Activated CD4-positive, alpha-beta T cell treated with anti-CD3 and anti-CD28 coated beads, Interleukin-2, amount 50 U/mL, for 1 hour (primary cell): ENCODE measurements at places on chromosomes 5 and 9.

- no peak for DNase-seq
These were observed 17.8 kb upstream of the LRRC70 start for GRCh38 chr5:62560786-62561185.

- DNase-seq = no peak
These were observed 128.3 kb downstream of the ZCCHC7 start for GRCh38 chr9:37248651-37249163.

DNA sequence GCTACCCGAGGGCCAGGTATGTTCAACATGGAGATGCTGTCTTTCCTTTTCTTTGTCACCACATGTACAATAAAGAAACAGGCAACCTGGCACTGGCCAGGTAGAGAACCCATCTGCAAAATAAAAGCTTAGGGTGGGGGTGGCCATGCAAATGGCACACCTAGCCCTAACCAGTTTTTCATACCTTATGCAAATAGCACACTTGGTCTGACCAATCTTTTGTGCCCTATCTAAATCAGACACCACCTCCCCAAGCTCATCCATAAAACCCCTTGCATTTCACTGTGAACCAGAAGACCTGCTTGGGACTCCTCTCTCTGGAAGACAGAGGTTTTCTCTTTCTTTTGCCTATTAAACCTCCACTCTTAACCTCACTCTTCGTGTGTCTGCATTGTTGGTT is 33.9 kb downstream of the JAKMIP2 start:
- DNase-seq = no peak

GRCh38 chr5:102866237-102866600 is 111.1 kb downstream of the PAM start:
- DNase-seq = no peak

GRCh38 chr5:87560528-87560927 is 147.8 kb upstream of the CCNH start:
- DNase-seq = no peak

- DNase-seq = no peak
These were observed 111.1 kb upstream of the LMX1B start for GRCh38 chr9:126502417-126503332.

DNA sequence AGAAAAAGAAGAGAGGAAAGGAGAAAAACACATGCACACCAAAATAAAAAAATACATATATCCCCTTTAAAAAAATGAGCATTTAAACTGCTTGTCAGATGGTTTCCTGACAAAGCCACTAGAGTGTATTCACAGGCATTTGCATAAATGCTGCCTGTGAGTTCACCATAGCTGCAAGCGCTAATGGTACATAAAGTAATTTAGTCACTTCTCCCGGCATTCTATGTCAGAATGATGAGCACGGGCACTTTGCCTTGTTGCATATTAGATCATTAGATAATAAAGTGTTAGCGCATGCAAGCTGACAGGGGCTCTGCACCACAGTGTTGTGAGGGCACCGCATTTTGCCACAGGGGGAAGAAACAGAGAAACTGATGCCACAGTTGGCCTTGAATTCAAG is 280.6 kb downstream of the EBF1 start:
- no peak for DNase-seq

GRCh38 chr9:3698531-3698930 is 172.7 kb upstream of the RFX3 start:
- no peak for DNase-seq

- DNase-seq = no peak
These were observed 95.4 kb downstream of the HTR4 start for GRCh38 chr5:148558892-148559291.

GRCh38 chr5:65326922-65327321 is 154.8 kb downstream of the ADAMTS6 start:
- no peak for DNase-seq

- DNase-seq = no peak
These were observed 37.1 kb downstream of the PLPP1 start for GRCh38 chr5:55497712-55498111.

- peak; percentile 43 for DNase-seq
These were observed 235.7 kb downstream of the HSPA4 start for GRCh38 chr5:133287500-133287899.

DNA sequence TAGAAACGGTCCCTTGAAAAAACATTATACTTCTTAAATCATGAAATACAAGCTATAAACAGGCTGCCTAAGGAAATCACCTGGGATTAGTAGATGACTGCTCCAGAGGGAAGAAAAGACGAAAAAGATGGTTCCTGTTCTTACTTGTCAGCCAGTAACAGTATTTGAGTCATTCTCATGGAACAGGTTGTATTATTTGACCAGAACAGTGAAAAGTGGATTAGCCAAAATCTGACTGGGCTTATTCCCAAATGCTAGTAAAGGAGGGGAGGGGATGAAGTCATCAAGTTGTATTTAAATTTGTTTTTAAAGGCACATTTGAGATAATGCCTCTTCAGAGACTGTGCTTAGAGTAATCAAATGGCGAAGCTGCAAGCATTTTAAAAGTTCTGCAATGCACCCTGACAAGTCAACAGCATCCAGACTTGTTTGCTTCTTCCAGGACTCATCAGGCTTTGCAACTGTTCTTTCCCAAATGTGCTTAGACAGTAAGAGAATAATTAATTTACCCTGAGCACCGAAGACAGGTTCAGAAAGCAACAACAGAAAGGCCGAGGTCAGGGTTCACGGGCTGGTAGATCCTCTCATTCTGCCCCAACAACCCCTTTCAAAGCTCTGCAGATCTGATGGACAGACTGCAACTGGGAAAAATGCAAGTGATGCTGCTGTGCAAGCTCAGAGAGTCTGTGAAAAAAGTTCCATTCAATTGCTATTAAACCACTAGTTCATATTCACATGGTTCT is 800.6 kb downstream of the KCTD16 start:
- no peak for DNase-seq

- no peak for DNase-seq
These were observed 149.6 kb downstream of the DROSHA start for GRCh38 chr5:31382051-31382878.

GRCh38 chr5:126720369-126720768 is 56.6 kb upstream of the LMNB1 start:
- DNase-seq = no peak

DNA sequence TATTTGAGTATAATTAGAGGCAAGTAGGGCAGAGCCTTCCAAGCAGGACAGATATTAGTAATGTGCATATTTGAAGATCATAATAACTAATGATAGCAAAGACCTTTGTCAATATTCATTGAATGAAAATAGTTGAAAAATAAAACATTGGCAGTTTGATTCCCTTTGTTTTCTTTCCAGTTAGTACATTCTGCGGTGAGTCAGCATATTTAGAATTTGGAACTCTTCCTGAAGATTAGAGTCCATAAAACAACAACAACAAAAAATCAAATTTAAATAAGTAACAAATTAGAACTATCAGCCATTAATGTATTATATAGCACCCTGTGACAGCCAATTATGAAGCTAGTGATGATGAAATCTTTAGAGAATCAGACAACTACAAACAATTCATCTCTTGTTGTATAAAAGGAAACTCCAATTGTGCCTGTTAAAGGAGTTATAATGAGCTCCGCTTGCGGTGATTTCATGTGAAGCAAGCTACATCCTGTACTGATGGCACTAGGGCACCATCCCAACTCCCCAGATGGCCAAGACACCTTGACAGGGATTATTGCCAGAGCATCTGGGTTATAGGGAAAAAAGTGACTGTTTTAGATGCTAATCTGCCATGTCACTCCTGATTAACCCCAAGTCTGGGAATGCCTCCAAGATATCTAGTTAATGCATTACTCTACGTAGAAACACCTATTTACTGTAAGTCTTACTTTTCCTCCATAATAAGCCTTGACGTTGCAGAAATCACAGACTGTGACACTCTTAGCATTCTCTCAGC is 6.8 kb downstream of the IFNA8 start:
- DNase-seq = no peak

GRCh38 chr5:115160975-115161475 is 8.7 kb downstream of the TRIM36 start:
- DNase-seq = no peak

DNA sequence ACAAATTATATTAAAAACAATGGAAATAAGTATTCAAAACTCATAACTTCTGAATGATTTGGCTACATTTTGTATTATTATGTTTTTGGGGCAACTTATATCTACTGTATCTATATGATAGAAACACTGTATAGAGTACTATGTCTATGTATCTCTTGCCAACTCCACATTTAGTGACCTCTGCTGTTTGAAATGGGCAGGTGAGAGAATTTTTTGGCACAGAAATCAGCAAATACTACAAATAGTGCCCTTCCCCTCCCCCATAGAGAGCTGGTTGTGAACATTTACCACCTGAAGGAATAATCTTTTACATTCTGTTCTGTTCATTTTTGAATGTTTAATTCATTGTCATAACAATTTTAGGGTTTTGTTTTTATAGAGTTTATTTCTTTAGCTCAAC is 545.3 kb downstream of the PDE4D start:
- DNase-seq = no peak

GRCh38 chr9:123201083-123201482 is 67.3 kb downstream of the STRBP start:
- no peak for DNase-seq

- DNase-seq = no peak
These were observed 764.0 kb upstream of the EDIL3 start for GRCh38 chr5:85148701-85149100.

GRCh38 chr5:33336891-33337636 is 103.7 kb upstream of the TARS1 start:
- DNase-seq = no peak

- no peak for DNase-seq
These were observed 82.7 kb upstream of the CTSL start for GRCh38 chr9:87643107-87643650.

DNA sequence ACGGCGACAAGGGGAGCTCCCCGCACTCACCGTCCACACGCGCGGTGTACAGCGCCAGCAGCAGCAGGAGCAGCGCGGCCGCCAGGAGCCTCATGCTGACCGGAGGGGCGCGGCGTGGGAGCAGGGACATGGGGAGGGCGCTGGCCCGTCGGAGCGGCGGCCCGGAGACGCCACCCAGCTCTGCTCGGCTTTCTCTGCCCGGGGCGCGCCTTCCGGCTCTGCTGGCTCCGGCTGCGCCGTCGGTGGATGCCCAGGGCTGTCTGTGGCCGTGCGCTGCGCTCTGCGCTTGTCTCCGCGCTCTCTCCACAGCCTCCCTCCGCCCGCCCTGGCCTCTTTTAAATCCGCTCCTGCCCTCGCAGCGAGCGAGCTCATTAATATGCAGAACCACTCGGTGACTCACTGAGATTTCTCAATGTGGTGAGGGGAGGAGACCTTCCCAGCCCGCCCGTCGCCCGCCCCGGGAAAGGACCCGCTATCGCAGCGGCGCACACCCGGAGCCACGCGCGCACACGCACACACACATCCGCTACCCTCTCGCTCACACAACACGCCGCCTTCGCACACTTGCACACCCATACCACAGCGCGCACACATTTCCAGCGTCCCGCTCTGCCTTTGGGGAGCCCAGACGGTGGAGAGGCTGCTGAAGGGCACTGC is at the start of gene CXCL14:
Gene CXCL14 (minus strand): TSS at position 307 of the 657 bp plus-strand sequence. CDS start 213 bp downstream, at position 94.
- no peak for DNase-seq

DNA sequence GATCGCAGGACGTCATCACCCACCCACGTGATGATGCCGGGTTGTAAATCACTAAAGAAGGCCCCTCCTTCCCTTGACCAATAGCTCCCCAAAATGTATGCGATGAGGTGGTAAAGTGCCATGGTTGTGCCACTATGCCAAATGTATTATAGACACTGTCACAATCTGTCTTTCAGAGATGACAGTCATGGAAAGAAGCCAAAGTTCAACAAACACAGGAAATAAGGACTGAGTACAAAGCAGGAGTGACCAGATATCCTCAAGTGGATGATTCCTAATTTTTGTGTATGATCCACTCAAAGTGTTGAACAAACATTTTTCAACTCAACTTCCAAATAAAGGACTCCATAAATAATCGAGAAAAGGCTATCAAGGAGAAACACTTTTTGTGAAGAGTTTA is 12.5 kb downstream of the GLIS3 start:
- DNase-seq = no peak

DNA sequence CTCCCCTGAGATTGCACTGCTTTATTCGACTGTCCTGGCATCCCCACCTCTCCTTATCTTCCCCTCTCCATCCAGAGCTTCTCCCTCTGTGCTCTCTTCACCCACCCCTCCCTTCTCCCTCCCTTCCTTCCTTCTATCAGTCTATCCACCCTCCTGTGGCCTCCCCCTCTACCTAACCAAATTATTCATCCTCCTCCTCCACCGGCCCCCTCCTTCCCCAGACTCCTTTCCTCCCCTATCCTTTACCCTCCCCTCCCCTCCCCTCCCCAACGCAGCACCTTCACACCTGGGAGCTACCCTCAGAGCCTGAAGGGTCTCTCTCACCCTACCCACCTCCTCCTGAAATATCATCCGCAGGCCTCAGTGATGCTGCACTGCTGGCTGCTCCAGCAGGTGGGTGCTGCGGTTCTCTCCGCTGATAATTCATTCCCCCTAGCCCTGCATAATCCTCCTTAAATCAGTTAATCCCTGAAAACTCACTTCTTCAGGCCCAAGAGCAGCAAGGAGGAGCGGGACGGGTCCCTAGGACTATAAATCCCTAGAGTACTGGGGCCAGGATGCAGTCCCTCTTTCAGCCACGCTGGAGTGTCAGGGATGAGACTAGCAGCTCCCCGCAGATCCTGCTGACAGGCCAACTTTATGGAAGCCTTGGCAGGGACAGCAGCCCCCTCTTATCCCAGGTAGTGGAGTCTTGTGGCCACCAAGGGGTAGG is 97.8 kb downstream of the PCDH1 start:
- no peak for DNase-seq

DNA sequence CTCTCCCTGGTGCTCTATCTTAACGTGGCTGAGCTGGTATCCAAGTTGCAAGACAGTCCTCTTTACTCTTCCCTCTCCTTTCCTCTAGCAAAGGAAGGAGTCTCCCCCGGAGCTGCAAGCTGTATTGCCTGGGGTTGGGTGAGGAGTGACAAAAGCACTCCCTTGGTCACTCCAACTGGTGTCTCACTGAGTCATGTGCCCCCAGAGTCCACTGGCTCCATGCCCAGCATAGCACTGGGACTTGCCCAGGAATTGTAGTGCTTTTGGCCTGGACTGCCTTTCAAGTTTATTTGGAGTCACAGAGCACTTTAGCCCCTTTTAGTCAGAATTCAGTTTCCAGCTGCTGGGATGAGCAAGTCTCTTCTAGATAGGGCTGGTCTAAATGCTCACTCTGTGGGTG is 82.6 kb upstream of the FST start:
- no peak for DNase-seq

DNA sequence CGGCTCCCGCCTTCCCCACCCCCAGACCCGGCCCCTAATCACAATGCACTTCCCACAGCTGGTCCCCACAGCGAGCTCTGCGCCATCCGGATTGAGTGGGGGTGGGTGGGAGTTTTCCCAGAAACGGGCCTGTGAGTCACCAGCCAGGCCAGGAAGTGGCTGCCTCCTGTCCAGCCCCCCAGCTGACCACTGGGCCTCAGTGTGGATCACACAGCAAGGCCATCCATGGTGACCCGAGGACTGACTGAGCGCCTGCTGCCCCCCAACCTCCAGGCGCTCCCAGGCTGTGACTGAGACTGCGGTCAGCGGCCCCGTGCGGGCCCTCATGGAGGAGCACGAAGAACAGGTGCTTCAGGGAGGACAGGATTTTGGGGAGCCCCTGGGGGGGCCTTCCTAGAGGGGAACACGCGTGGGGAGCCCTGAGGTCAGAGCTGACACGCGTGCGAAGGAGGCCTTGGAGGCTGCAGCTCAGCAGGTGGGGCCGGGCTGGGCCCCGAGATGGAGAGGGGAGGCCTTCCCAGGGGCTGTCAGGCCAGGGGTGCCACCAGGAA is 48.3 kb upstream of the EGFL7 start:
- DNase-seq = no peak
